Suppressor macrophage treated with lipopolysaccharide for 1 hour (primary cell): ENCODE measurements at places on chromosomes 1 and 21.

DNA sequence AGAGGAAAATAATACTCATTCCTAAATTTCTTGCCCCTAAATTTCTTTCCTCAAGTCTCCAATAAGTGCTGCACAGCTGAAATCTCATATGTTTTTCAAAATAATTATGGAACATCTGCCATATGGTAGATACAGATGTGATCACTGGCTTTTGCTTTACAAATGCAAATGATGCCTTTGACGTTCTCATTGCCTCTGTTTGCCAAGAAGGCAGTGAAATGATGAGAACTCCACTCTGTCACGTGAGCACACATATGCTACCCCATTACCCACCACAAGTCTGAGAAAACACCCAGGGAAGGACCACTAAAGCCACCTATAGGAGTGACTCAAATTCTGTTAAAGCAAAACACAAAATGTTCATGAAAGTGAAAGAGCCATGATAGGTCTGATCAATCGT lies 43.9 kb downstream of the DSCAM start:
- no peak for DNase-seq

- no peak for DNase-seq
Observed at GRCh38 chr1:169765580-169766331, 29.0 kb downstream of the METTL18 start.

GRCh38 chr1:50959303-50959912 lies 659 bp downstream of the FAF1 start:
- DNase-seq, result peak; percentile 48

- DNase-seq, result no peak
Observed at GRCh38 chr1:9903801-9904527, 6.1 kb downstream of the CTNNBIP1 start.

GRCh38 chr1:53678507-53678906 lies 60.5 kb downstream of the GLIS1 start:
- no peak for DNase-seq

- DNase-seq, result no peak
Observed at GRCh38 chr1:98104289-98104688, 183.5 kb upstream of the DPYD start.

DNA sequence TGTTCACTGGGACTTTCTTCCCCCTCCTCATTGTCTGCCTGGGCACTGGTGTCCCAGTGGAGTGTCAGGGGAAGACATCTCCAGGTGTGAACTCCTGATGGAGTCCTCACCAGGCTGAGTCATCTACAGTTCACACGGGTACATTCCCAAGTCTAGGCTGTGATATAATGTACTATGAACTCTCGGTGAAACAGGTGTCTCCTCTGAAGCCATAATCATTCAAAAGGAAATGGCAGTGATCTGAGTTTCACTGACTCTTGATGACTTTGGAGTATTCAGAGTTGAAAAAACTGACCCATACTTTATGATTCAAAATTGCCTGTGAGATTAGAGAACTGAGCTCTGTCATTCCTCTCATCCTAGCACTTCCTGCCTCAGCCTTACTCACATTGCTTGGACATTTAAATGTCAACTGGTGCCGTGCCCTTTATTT lies 9.1 kb downstream of the LAMC2 start:
- no peak for DNase-seq
